ENCODE measurements at places on chromosomes 4 and X.

DNA sequence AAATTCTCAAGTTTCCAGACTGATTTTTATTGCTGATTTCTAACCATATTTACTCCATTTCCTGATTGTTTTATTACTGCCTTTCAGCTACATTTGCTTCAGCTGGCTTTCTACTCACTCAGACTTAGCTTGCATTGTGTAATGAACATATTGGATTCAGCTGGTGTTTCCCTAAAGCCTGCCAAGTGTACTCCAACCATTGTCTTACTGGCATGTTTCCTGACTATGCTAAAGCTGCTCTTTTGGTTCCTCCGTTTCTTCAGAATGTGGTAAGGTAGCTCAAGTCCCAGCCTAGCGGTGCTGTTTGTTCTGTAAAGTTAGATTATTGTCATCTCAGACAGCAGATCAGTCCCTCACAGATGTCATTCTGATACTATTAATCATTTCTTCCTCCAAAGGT lies 53.1 kb upstream of the GLRA2 start:
- no peak for DNase-seq

DNA sequence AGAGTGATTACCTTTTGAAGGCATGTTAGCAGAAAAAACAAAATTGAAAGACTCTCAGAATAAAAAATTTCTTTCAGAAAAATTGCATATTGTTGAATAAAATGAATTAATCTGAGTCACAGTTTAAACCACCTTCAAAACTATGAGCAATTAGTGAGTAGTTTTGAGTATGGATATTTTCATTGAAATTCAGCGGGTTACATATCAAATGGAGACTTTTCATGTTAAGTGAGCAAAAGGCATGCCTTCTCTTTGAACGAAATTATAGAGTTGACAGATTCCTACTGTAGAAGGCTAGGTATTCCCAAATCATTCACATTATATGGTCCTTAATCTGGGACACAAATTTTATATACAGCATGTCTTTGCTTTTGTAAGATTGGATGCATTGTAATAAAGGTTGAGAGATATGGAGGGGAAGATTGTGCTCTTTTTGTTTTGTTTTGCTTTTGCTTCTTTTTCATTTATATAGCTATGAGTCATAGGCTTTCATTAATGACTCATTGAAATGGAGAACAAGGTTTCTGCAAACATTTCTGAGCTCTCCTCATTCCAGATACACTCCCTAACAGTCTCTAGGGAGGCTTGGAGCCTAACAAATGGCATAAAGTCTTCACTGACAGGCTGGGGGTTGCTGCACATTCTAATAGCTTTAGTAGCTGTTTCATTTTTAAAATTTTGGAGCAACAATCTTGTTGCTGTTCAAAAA lies 21.6 kb downstream of the PCDH18 start:
- no peak for DNase-seq

GRCh38 chr4:153639833-153640802 lies 44.0 kb upstream of the TLR2 start:
- no peak for DNase-seq

- DNase-seq = no peak
These were observed 540 bp downstream of the ZNF721 start for GRCh38 chr4:498328-498904.

DNA sequence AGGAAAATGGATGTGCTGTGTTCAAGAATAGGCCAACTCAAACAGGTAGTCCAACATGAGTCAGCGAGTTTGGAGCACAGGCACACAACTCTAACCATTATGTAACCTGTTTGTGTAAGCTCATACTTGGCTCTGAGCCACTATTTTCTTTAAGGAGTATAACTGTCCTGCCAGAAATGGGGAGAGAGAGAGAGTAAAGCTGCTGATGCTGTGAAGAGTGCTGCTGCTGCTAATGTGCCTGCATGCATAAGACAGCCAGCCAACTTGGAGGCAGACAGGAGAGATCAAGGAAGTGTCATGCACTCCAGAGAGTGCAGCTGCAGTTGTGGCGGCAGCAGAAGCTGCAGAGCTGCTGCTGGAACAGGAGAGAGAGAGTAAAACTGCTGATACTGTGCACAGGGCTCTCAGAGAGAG lies 11.7 kb upstream of the STATH start:
- DNase-seq = peak; percentile 8

DNA sequence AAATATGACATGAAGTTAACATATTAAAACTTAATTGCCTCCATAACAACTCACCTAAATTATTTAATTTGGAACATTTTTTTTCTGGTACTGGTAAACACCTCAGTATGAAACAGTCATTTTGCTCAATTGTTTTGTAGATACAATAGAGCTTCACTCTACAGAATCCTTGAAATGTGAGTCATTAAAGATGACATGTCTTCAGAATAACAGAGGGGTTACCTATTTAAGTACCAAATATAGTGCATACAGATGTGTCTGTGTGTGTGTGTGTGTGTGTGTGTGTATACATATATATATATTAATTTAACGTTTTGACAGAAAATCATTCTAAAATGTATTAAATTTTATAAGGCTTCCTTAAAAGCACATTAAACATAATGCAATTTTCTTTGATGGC lies 297.6 kb downstream of the INPP4B start:
- no peak for DNase-seq

DNA sequence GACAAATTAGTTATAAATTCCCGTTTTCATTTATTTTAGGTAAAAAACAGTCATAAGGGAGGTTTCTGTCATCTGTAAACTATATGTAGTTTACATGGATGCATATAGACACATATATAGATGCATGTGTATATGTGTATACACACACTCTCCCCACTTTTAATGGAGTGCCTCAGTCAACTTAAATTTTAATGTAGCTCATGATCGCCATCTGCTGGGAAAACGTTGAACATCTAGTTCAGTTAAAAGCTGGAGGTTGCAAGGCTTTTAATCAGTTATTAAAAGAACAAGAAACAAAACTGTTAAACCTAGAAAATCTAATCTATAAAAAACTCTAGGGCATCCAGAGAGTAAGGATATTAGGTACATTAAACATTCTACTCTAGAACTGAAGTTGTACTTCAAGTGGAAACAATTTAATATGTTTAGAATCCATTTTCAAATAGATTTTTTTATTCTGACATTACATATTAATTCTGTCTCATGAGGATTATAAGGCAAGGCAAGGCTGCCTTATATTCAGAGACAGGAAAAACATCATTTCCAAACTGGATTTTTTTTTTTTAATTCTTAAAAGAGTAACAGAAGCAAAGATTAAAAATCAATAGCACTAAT lies 122.6 kb downstream of the SHISA3 start:
- peak; percentile 4 for DNase-seq

DNA sequence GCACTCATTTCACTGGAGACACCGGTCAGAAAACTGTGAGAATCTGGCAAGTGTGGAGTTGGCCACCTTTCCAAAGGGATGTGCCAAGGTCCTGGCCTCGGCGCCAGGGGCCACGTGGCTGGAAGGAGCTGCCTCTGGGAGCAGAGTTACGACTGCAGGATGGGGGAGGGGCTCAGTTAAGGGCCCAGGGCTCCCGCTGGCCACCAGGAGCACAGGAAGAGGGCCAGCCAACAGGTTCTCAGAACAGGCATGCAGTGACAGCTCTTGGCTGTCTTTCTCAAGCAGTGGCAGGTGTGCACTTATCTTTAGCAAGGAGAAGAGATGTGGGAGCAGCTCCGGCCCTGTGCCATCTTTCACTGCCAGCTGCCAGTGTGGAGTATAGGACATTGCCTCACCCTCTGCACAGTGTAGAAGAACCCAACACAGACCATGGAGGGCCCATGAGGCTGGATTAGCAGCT lies 115.9 kb upstream of the RBPJ start:
- no peak for DNase-seq

- DNase-seq = no peak
These were observed 20.2 kb downstream of the APLN start for GRCh38 chrX:129634541-129634940.

DNA sequence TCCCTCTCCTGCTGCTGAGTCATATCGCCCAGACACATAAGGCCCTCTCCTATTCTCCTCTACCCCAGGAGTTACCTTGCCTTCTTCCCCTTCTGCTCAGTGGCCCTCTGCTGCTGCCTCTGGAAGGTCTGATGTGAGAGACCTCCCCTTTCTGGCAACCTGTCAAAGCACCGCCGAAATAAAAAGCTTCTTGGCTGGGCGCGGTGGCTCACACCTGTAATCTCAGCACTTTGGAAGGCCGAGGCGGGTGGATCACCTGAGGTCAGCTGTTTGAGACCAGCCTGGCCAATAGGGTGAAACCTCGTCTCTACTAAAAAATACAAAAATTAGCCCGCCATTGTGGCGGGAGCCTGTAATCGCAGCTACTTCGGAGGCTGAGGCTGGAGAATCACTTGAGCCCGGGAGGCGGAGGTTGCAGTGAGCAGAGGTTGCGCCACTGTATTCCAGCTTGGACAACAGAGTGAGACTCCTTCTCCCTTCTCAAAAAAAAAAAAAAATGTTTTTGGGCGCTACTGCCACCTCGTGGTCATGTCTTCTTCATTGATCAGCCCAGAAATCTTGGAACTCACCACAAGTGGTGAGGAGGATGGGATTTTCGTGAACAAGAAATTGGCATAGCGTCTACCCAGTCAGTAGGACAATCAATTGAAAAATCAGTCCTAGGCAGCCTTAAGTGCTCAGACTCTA lies 8.6 kb upstream of the ZXDA start:
- DNase-seq = no peak

GRCh38 chrX:153501530-153501929 lies 6.8 kb downstream of the BGN start:
- no peak for DNase-seq

DNA sequence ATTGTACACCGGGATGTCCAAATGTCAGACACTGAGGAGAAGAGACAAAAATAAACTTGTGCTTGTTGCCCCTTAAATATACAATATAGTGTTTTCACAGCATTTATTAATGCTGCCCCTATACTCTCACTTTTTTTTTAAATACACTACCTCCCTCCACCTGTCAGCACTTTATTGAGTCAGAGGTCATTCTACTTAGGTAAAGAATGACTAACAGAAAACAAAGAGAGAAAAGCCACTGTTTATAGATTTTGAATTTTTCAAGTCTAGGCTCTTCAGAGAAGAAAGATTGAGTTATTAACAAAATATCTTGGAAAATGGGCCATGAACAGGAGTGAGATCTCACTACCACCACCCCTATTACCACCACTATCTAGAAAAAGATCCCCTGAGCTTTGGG lies 58.1 kb downstream of the NIPAL1 start:
- no peak for DNase-seq

DNA sequence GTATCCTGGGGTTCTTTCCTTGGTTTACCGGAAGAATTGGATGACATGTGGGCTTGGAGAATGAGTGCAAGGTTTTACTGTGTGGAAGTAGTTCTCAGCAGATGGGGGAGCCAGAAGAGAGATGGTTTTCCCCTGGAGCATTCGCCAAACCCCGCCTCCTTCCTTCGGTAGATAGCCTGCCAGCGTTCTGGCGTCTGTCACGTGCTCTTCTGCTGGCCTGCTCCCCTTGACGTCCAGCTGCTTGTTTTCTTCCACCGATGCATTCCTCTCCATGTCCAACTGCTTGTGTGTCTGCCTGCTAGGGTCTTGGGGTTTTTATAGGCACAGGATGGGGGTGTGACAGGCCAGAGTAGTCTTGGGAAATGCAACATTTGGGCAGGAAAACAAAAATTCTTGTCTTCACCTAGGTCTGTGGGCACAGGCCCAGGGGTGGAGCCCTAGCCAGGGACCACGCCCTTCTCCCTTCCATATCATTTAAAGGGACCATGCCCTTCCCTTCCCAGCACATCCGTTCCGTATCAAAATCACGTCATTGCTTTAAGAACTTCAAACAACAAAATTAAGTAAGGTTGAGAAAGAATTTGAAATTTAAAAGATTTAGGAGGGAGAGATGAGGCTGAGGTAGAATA lies 538.7 kb upstream of the SMIM31 start:
- DNase-seq = no peak

DNA sequence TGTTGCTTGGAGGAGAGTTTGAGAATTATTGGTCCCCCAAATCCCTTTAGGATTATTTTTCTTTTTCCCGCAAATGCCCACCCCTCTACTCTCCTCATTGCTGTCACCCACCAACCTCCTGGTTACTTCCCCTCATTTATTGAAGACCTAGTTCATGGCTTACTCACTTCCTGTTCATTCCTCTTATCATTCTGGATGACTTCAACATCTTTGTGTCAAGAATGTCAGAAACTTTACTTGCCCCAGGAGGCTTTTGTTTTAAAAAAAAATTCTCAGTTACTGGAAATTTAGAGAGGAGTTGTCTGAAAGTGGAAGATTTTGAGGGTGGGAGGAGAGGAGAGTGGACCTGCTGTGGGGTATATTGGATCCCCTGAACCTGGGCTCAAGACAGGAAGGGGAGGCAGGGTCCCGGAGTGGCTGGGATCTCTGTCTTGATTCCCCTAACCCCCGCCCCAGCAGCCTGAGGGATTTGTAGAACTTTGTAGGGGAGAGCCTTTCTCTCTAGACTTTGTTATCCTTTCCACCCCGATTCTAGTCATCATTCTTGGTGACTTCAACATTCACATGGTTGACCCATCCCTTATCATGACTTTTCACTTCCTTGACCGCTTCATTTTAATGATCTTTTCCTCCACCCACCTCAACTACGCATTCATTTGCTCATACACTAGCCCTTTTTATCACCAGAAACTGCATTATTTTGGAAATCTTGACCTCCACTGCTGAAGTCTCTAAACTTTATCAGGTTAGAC lies 69.9 kb upstream of the ESX1 start:
- DNase-seq = no peak

DNA sequence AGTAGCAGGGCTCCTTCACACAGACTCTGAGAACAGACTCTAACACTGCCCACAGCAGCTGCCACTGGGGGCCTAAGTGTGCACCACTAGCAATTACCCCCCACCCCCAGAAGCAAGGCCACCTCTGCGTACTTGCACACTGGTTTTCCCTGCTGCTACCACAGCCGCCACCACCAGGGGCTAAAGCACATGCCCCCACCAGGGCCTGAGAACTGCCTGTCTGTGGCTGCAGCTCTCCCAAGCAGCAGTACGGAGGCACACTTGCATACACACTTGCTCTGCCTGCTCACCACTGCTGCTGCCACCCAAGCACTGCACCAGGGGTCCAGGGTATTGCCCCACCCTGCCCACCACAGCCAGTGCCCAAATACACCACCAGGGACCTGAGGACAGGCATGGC lies 59.6 kb downstream of the SCML2 start:
- DNase-seq = no peak

Measured in HuH-7.5 (cell line).